ENCODE measurements at places on chromosomes 4 and X.
A peak's percentile ranks its signal among the peaks of the same experiment; 100 is the strongest.

DNA sequence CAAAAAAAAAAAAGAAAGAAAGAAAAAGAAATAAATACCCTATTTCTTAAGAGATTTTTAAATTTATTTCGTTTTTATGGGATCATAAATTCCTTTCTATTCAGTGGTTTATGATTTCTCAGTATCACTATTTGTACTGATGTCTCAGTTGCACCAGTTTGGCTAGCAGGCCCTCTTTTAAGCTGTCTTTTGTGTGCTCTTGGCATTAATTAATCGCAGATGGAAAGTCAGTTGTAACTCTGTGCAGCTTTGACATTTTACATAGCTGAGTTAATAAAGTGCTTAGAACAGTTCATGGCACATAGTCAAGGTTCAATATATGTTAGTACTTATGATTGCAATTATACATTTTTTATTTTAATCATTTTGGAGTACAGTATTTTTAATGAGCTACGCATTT is 123.7 kb upstream of the NUDT6 start:
- no peak for DNase-seq

DNA sequence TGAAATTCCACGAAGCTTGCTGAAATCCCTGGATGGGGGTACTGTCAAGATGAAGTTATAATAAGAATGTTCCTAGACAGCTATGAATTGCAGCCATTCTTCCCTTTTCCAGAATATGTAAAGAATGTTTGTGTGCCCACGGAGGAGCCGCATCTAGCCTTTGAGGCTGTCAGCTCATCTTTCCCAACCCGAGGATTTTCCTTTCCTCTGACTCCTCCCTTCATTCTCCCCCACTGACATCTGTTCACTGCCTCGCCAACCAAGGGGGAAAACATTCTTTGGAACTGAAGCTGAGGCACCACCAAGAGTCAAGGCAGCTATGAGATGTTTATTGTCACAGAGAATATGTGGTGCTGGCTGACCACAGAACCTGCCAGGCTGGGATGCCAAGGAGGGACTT is 8.8 kb downstream of the NHSL2 start:
- no peak for DNase-seq

DNA sequence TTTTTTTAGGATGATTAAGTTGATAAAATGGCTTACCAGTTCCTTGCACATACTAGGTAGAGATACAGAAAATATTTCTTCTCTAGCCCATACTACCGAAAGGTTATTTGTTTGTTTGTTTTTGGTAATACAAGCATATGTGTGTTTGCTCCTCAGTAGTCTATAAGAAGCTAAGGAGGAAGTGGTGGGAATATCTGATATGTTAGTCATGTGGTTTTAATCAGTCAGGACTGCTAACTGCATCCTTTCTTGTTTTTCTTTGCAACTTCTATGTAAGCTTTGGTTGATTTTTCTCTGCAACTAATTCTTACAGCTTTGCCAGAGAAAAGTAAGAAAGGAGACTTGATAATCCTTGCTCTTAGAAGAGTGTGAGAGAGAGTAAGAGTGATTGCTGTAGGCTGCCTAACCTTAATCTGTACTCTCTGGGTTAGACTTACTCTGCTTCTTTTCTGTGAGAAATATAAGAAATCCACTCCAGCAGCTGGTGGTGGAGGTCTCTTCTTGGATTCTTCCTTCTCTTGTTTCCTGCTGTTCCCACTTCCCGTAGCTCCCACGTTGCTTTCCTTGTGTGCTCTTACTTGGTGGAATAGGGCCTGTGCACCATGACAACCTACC is 28.3 kb downstream of the SEPTIN11 start:
- DNase-seq, result no peak

DNA sequence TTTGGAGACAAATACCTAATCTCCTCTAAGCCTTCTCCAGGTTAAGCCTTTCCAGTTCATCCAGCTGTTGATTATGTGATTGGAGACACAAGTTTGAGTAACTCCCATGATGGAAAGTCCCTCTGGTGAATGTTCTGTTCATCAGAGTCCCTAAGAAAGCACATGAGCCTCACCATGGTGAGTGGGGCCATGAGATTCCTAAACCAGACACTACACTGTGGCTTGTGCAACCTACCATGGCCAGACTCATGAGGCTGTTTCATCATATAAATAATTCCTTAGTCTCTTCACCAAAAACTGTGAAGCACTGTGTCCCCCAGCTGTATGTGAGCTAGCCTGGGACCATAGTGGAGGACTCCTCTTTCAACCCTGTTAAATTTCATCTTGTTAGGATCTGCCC is 14.4 kb downstream of the PKD2 start:
- DNase-seq, result no peak

DNA sequence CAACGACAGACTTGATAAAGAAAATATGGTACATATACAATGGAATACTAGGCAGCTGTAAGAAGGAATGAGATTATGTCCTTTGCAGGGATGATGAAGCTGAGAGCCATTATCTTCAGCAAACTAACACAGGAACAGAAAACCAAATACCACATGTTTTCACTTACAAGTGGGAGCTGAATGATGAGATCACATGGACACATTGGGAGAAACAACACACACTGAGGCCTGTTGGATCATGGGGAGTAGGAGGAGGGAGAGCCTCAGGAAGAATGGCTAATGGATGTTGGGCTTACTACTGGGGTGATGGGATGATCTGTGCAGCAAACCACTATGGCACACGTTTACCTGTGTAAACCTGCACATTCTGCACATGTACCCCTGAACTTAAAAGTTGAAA is 209.7 kb downstream of the SPRY1 start:
- no peak for DNase-seq

GRCh38 chrX:138858438-138858837 is 146.9 kb upstream of the FGF13 start:
- no peak for DNase-seq

DNA sequence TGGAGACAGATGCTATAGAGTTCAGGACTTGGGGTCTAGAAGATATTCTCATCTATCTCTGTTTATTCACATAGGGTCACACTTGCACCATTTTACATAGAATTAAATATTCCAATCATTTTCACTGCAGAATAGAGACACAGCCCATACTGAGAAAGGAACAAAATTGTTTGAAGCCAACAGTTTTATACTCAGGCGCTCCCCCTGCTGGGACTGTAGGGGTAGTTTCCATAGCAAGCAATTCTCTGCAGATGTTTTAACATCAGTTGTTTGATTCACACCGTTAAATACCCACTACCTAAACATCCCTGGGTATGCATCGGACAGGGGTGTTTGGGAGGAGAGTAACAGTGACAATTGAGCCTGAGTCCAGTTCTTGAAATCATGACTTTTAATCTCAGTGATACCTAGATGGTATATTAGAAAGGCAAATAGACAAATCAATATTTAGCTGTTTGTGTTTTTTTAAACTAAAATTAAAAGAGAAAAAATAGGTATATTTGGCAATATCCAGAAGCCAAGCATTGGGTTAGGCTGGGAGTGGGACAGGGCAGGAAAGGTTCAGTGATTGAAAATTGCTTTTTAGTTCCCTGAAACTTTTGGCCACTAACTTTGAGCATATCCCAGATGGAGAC is 33.8 kb downstream of the LONRF3 start:
- peak; percentile 32 for DNase-seq

DNA sequence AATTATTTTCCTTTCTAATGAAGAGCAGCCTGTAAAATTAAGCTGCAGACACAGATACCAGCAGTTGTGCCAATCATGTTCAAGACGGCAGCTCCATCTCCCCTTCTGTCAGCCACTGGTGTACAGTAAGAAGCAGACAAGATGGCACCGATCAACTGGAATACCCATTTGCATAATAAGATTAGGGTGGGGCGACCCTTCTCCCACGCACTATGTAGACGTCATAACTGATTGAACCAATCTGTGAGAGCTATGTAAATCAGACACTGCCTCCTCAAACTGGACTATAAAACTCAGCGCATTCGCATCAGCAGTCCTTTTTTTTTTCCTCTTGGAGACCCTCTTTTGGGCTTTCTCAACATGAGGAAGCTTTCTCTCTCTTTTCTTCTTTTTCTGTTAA is 40.4 kb upstream of the INTS6L start:
- DNase-seq, result no peak

DNA sequence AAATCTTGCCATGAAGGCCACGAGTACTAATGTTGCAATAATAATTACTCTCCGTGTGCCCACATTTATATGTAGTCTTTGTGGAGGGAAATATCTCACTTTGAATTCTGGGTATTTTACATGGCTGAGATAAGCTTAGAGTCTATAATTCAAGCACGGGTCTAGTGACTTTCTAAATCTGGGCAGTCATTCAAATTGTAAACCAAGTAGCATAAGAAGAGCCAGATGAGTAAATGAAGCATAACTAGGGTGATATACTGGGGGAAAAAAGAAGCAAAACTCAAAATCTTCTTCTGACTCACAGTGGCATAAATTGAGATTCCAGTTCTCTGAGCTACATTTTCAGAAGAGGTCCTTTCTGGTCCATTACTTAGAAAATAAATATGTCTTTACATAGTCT is 53.0 kb downstream of the MAPK10 start:
- no peak for DNase-seq

GRCh38 chr4:100644150-100644549 is 126.3 kb upstream of the EMCN start:
- no peak for DNase-seq

DNA sequence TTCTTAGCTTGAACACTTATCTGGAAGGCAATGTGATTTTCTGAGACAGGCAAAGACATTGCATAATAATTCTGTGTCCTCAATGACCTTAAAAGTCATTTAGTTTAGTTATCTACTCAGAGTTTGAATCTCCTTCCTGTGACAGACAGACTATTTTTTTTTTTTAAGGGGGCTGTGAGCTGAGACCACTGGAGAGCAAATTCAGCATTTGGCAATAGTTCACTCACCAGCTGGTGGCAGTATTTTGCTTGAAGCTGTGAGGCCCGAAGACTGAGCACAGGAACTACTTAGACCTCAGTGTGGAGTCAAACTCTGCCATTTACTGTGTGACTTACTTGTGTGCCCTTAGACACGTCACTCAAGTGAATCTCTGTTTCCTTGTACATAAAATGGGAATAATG is 22.9 kb upstream of the CPE start:
- DNase-seq, result no peak

DNA sequence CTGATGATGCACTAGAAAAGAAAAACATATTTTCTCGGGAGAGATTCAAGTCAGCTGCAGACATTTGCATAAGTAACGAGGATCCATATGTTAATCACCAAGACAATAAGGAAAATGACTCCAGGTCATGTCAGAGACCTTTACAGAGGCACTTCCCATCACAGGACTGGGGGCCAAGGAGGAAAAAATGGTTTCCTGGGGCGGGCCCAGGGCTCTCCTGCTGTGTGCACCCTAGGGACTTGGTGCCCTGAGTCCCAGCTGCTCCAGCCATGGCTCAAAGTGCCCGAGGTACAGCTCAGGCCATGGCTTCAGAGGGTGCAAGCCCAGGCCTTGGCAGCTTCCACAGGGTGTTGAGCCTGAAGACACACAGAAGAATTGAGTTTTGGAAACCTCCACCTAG is 415.4 kb upstream of the FRG1 start:
- no peak for DNase-seq

DNA sequence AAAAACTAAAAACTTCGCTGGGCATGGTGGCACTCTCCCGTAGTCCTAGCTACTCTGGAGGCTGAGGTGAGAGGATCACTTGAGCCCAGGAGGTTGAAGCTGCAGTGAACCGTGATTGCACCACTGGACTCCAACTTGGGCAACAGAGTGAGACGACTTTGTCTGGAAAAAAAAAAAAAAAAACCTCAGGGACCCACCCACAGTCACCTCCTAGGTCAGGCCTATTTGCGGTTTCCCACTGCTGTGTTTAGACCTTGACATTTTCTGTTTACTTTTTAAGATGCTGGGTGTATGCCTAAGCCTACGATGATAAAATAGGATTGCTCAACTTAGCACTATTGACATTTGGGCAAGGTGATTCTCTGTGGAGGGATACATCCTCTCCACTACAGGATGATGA is 197.4 kb upstream of the TBL1X start:
- no peak for DNase-seq

- no peak for DNase-seq
Observed at GRCh38 chrX:18691431-18691830, 16.0 kb upstream of the PPEF1 start.

DNA sequence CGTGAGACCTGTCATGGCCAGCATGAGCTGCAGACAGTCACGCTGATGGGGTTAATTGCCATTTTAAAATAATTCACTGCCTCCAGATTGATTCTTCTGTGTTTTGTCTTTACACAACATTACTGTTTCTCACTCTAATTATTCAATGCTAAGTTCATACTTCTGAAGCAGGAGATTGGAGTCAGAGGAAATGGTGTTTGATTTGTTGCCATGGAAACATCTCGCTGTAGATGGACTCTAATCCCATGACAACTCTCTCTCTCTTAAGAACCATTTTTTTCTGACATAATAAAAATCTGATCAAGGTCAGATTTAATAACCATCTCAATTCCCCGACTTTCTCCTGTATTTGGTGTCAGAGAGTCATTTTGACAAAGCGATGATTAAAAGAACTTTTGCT is 209.0 kb downstream of the IDS start:
- DNase-seq, result no peak

DNA sequence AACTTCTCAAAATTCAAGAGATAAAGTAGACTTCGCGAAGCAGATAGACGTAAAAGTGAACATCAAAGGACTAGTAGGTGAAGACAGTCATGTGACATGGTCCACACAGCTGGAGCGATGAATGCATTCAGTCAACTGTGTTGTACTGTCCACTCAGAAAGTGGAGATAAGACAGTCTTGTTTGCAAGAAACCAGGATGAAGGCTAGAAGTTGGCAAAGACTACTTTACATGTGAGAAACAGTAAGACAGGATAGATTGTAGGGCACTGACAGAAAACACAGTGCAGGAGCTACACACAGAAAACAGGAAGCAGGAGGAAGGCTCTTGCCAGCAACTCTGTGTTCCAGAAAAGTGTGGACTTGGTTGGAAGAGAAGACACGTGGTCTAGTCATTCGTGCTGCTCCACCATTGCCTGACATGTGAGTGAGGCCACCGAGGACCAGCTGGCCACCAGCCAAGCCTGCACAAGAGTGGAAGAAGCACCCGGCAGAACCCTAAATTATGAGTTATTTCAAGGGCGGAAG is 78.9 kb downstream of the FAT1 start:
- DNase-seq, result no peak

- DNase-seq, result no peak
Observed at GRCh38 chr4:153024466-153024865, 88.3 kb downstream of the FHDC1 start.

DNA sequence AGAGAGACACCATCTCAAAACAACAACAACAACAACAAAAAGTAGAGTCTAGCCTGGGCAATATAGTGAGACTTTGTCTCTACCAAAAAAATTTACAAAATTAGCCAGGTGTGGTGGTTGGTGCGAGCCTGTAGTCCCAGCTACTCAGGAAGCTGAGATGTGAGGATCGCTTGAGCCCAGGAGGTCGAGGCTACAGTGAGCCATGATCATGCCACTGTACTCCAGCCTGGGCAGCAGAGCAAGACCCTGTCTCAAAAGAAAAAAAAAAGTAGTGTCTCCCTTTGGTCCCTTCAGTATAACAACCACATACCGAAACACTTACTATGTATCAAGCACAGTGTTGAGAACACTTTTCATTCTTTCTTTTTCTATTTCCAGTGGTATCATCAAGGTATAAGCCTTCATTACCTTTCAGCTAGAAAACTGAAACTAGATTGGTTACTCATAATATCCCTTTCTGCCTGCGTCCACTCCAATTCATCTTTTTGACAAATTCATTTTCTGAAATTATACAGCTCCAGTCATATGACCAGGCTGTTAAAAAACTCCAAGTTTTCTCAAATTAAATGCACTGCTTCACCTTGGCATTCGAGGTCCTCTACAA is 54.1 kb downstream of the RPS6KA3 start:
- no peak for DNase-seq
